Stomach (tissue), 19 donors: ENCODE measurements at places on chromosomes 3 and 15. TPM values are rescaled to one million over a fixed set of nuclear protein-coding genes. Genes with fewer than 3 reads are reported as not detected.

- DNase-seq: no peak
Observed at GRCh38 chr3:38235466-38235865, 30.1 kb upstream of the SLC22A13 start.

- DNase-seq: no peak
Observed at GRCh38 chr15:94631608-94632007, 400.2 kb downstream of the MCTP2 start.

Gene ARHGEF26
- total RNA-seq: 21.4 TPM

Gene ELL3
- 71.8 TPM for total RNA-seq

Gene LSAMP
- total RNA-seq: 1.8 TPM

Gene C3orf22
- total RNA-seq: not detected

Gene POPDC2
- total RNA-seq: 10.7 TPM
